CD4-positive, alpha-beta T cell treated with Interleukin-4 for 1 hour (primary cell): ENCODE measurements at places on chromosomes 1 and 21.

DNA sequence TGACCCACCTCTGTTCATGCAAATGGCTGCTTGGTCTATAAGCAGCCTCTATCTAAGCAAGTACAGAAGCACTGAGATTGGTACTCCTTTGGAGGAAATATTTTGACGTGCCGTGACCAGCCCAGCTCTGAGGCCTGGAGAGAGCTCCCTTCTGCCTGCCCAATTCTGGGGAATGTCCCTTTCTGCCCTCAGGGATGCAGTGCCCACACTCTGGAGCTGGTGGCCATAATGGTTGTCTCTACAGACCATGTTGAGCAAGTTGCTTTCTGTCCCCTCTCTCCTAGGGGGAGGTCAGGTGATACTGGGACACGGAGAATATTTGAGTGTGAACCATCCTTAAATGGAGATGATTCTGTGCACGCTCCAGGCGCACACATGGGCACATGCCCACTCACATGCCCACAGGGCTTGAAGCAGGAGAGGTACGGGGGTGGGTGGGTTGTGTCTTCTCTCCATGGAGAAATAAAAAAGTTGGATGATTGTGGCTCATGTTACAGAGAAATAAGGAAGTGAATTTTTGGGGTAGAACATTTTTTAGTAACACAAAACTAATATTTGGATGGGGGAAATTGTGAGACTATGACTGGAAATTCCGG lies 13.9 kb upstream of the ALPL start:
- DNase-seq, result no peak

DNA sequence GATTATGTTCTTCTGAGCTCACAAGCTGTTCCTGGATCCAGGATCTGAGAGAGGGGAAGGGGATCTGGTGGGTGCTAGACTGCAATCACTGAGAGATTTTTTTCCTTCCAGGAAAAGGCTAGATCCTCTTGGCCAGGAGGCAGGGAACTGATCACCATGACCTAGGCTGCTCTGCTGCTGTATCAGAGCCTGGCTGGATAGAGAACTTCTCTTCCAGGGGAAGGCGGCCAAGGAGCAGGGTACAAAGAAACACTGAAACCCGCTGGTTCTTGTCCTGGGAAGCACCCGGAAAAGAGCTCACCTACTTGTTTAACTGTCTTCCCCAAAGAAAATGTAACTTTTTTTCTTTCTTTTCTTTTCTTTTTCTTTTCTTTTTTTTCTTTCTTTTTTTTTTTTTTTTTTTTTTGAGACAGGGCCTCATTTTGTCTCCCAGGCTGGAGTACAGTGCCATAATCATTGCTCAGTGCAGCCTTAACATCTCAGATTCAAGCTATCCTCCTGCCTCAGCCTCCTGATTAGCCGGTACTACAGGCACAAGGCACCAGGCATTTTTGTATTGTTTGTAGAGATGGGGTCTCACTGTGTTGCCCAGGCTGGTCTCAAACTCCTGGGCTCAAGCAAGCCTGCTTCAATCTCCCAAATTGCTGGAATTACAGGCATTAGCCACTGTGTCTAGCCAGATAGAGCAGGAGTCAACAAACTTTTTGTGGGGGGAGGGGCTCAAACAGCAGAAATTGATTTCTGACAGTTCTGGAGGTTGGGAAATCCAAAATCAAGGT lies 12.4 kb upstream of the RPS6KA1 start:
- no peak for DNase-seq

DNA sequence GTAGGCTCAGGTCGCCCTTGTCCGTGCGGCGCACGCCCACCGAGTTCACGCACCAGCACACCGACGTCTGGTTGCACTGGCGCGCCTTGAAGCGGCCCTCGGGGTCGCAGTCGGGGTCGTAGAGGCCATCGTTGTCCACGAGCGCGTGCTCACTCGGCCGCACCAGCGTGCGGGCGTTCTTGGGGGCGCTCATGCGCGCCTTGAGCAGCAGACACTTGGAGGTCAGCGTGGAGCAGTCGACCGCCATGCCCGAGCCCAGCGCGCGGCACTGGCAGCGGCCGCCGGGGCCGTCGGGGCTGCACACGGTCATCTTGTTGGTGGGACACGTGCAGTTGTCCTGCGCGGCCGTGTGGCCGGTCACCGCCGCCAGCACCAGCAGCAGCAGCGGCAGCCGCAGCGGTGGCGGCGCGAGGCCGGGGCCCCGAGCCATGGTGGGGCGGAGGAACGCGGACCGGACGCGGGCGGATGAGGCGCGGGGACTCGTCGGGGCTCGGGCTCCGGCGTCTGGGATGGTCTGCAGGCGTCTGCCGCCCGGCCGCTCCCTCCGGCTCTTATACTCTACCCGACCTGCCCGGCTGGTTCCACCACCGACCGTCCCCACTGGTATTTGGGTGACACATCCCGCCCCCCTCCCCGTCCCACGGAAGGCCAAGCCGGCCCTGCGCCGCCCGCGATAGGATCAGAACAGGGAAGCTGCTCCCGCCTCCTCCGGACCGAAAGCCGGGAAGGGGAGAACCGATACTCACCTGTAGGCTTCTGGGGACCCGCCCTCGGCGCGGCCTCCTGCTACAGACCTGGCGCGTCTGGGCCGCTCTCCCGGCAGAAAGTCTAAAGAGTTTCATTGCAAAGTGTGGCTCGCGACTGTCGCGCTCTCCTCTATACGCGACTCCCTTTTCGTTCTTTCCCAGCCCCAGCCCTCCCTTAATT lies at the start of gene TACSTD2:
Gene TACSTD2, minus strand, starts transcription at position 526 of the 927 bp plus-strand sequence. Its CDS starts 96 bp downstream, at position 430.
- DNase-seq, result no peak

- no peak for DNase-seq
These were observed 119.9 kb downstream of the ACBD6 start for GRCh38 chr1:180382326-180383115.

DNA sequence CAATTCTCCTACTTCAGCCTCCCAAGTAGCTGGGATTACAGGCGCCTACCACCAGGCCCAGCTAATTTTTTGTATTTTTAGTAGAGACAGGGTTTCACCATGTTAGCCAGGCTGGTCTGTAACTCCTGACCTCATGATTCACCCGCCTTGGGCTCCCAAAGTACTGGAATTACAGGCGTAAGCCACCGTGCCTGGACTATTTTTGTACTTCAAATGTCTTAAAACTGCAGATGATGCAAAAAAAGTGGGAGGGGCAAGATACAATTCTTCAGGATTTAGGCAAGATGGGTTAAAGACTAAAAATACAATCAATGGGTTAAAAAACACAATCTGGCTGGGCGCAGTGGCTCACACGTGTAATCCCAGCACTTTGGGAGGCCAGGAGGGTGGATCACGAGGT lies 4.7 kb downstream of the SCAF4 start:
- no peak for DNase-seq

- DNase-seq, result peak; percentile 84
These were observed 32.9 kb downstream of the DUSP10 start for GRCh38 chr1:221708987-221709386.

GRCh38 chr1:201639391-201639790 lies 100.5 kb downstream of the NAV1 start:
- DNase-seq, result no peak

- peak; percentile 77 for DNase-seq
These were observed 188.9 kb upstream of the EDN2 start for GRCh38 chr1:41673378-41673777.

DNA sequence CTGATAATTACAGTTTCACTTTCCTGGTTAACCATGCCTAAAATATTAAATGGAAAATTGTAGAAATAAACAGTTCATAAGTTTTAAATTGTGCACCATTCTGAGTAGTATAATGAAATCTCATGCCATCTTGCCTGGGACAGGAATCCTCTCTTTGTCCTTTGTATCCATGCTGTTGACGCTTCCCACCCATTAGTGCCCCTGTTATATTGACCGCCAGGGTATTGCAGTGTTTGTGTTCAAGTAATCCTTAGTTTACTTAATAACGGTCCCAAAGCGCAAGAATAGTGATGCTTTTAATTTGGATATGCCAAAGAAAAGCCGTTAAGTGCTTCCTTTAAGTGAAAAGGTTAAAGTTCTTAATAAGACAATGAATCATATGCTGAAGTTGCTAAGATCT lies 41.7 kb downstream of the RPRD2 start:
- no peak for DNase-seq

- no peak for DNase-seq
These were observed 195.2 kb downstream of the PBX1 start for GRCh38 chr1:164754088-164754600.

GRCh38 chr1:238675221-238675620 lies 711.1 kb upstream of the CHRM3 start:
- DNase-seq, result no peak

DNA sequence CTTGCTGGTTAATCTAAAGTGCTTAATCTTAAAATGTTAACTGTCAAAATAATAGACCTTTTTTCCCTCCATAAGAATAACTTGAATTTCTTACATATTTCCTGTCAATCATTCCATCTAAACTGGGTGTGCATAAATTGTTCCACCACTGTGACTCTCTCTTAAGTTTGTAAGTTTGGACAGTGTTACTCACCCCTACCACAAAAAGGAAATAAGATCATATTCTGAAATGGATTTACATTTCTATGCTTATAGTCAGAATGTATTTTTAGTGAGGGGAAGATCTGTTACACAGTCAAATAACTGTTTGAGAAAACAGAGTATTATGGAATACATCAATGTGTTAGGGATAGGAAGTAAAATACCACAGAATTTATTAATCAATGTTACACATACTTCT lies 109.6 kb upstream of the DPYD start:
- DNase-seq, result no peak

DNA sequence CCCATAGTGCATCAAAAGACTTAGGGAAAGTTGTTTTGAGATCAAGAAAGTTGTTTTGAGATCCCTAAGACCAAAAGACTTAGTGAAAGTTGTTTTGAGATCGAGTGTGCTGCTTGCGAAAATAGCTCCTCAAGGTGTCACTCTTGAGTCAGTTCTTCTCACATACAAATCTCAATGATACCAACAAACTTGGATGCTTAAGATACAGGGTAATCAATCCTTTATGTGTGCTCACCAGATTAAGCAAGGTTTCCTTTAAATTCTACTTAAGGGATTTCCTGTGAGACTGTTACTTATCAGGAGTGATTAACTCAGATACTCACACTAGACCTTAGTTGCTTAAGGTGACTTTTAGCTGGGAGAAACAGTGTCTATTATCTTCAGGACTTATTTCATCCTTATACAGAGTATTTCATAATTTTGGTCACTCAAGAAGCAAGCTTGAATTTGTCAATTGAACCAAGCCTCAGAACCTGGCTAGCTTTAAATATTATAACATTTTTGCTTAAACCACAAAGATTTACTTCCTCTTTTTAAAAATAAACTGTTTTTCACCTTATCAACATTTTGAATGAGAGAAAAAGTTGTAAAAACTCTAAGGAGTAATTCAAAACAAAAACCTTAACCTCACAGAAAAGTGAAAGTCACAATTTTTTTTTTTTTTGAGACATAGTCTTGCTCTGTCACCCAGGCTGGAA lies 8.0 kb upstream of the RLF start:
- DNase-seq, result peak; percentile 43

DNA sequence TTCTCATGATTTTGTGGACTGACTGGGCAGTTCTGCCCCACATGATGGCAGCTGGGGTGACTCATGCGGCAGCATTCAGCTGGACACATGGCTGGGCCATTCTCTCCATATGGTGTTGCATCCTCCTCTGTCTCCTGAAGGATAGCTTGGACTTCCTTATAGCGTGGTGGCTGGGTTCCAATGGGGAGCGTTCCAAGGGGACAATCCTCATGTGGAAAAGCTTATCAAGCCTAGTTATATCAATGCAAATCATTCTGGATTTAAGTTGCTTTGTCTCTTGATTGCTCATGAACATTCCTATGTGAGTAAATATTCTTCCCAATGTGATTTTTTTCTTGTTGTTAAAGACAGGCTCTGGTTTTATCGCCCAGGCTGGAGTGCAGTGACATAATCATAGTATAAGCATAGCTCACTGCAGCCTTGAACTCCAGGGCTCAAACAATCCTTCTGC lies 13.2 kb upstream of the SLC2A1 start:
- DNase-seq, result no peak

GRCh38 chr21:38416791-38417190 lies 81.5 kb downstream of the ERG start:
- DNase-seq, result no peak

GRCh38 chr1:219703368-219703639 lies 90.4 kb upstream of the ZC3H11B start:
- DNase-seq, result no peak

DNA sequence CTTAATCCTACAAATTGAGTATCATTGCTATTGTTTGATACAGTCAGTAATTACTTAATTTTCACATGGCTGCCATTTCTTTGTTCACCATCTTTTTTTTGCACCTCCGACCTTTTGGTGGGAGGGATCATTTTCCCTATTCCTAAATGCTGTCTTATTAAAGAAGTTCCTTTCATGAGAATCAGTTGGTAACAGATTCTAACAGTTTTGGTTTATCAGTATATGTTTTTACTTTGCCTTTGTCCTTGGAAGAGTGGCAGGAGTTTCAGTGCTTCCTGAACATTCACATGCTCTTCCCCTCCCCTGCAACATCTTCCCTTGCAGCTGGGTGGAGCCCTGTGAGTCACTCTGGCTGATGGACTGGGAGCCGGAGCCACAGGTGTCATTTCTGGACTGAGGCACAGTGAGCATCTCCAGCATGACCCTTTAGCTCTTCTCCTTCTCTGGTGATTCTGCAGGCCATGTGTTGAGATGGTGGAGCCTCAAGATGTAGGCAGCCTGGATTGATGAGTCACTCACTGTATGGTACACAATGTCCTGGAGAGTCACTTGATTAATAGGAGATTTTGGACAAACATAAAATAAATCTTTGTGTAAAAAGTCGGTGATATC lies 217.7 kb downstream of the URB2 start:
- DNase-seq, result no peak

GRCh38 chr1:39416609-39417008 lies 74.8 kb upstream of the BMP8A start:
- DNase-seq, result no peak

- no peak for DNase-seq
These were observed 59.9 kb downstream of the TNN start for GRCh38 chr1:175127565-175127964.

DNA sequence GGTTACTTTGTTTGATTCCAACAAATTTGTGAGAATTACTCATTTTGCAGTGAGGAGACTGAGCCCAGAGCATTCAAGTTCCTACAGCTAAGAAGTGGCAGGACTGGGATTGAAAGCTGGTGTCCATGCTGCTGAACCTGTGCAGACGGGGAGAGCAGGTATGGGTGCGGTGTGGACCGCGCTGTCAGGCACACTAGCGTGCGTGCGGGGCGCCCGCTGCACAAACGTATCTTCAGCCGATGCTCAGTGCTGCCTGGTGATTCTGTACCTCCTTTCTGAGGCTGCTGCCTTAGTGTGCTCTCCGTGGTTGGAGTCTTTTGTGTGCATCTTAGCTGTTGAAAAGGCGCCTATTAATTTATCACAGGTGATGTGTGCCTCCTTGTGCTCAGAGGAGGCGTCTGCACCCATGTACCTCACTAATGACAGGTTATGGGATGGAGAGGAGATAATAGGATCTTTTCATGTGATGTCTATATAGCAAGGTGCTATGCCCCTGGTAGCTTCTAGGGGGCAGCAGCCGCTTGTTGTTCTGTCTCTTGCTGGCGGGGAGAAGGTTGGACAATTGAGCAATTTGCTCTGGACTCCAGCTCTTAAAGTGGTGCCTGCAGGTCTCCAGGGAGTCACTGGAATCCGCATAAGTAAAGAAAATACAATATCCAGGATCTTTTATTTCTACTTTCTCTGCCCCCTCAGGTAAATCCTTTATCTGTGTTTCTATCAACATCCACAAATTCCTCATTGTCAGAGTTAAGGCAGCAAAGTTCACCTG lies 32.5 kb downstream of the PEX14 start:
- peak; percentile 73 for DNase-seq

GRCh38 chr1:172760121-172760520 lies 101.2 kb downstream of the FASLG start:
- no peak for DNase-seq

- no peak for DNase-seq
These were observed 218.7 kb downstream of the FMN2 start for GRCh38 chr1:240310226-240310925.
